ENCODE measurements at places on chromosomes 1 and 21. TPM values are rescaled to one million over a fixed set of nuclear protein-coding genes. Genes with fewer than 3 reads are reported as not detected.

GRCh38 chr1:165695031-165695430, 3.3 kb downstream of the ALDH9A1 start:
- peaks cover 5% of the 10 kb centered on the region for H3K36me3 ChIP-seq
- no peak overlapping the region for H3K27ac ChIP-seq
- DNase-seq, result no peak
- H3K4me3 ChIP-seq, result no peak overlapping the region
- H3K4me1 ChIP-seq, result no peaks in the 10 kb centered on the region

DNA sequence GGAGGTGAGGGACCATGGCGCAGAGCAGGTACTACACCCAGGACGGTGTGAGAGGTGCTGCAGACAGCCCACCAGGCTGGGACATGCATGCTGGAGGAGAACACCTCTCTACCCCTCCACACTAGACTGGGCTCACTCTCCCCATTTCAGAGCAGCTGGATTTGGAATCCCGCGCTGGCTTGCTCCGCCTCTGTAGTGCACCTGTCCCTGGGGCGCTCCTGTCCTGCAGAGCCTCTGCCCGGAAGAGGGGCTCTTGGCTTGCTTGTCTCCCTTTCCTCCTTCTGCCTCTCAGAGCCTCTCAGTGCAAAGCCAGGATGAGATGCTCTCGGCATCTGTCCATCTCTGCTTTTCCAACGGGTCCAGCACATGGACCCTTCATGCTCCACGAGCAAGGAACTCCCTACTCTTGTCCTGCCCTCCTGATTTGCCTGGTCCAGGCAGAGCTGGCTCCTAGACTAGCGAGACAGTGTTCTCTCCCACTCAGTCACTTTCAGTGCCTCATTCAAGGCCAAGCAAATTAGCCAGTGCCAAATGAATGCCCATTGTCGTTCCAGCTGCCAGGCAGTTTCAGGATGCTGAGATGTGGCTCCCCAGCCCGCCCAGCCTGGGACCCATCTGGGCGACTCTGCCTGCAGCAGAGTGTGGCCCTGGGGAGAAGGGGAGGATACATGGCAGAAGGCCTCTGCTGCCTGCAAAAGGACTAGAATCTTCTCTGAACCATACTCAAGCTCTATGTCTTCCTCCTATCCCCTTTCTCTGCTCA, 33.7 kb downstream of the CDCA8 start:
- no peak overlapping the region for H3K27ac ChIP-seq
- peaks cover 49% of the 10 kb centered on the region for H3K27me3 ChIP-seq
- no peaks in the 10 kb centered on the region for H3K36me3 ChIP-seq
- DNase-seq, result no peak
- no peak overlapping the region for H3K4me3 ChIP-seq

- H3K27me3 ChIP-seq, result no peaks in the 10 kb centered on the region
- no peak for DNase-seq
- no peak overlapping the region for H3K27ac ChIP-seq
- H3K4me1 ChIP-seq, result peaks cover 16% of the 10 kb centered on the region
- no peak overlapping the region for H3K4me3 ChIP-seq
Measured at GRCh38 chr1:7261490-7261889, 476.2 kb downstream of the CAMTA1 start.

DNA sequence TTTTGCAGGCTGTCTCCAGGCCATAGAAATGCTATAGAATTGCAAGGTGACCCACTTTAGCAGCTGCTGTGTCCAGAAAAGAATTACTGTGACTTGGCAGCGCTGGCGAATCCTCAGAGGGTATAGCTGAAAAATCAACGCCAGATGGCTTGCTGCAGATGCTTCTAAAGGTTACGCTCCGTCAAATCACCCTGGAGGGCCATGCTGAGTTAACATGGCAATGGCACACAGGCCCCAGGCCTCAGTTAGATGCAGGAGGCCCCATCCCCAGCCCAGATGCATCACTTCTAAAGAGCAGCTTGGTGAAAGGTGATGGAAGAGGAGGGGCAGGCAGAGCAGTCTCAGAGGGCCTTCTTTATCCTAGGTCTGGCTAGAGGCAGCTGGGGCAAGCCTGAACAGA, 18.0 kb downstream of the KIAA1614 start:
- H3K4me1 ChIP-seq, result peaks cover 14% of the 10 kb centered on the region
- no peak for DNase-seq
- no peak overlapping the region for H3K4me3 ChIP-seq
- H3K27me3 ChIP-seq, result no peaks in the 10 kb centered on the region
- peaks cover 18% of the 10 kb centered on the region for H3K36me3 ChIP-seq

DNA sequence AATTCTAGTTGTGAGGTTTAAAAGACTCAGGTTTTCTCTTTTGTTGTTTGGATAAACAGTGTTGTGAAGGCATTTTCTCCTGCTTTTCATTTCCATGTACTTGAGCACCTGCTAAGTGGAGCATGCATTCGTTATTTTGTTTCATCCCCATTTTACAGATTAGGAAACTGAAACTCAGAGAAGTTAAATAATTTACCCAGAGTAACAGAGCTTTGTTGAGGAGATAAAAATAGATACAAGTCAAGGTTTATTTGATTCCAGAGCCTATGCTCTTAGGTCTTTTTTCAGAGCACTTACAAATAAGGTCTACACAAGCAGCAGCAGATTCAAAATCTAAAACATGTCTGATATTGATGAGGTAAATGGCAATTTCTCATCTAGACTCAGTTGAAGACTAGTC, 254.7 kb upstream of the PTBP2 start:
- H3K4me3 ChIP-seq, result no peak overlapping the region
- no peaks in the 10 kb centered on the region for H3K4me1 ChIP-seq
- DNase-seq, result no peak
- no peak overlapping the region for H3K27ac ChIP-seq

- H3K4me1 ChIP-seq, result no peaks in the 10 kb centered on the region
- no peaks in the 10 kb centered on the region for H3K27me3 ChIP-seq
- no peak overlapping the region for H3K4me3 ChIP-seq
- H3K27ac ChIP-seq, result no peak overlapping the region
- no peak for DNase-seq
Measured at GRCh38 chr21:32735524-32735923, 7.7 kb upstream of the SYNJ1 start.

DNA sequence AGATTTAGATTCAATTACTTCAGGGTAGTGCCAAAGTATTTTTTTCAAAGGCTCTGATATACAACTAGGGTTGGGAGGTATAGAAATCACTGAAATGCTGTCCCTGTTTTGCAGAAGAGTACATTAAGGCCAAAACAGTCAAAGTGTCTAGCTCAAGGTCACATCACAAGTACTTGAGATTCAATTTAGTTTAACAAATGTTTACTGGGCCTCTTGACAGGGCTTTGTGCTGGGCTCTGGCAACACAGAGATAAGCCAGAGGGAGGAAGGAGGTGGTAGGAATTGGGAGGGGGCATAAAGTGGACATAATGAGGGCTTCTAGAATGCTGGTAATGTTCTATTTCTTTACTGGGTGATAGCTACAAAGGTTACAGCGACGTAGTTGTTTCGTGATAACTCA, 2.3 kb upstream of the SLC9A1 start:
- no peak overlapping the region for H3K27ac ChIP-seq
- no peak for DNase-seq
- no peaks in the 10 kb centered on the region for H3K27me3 ChIP-seq
- no peaks in the 10 kb centered on the region for H3K36me3 ChIP-seq
- peaks cover 26% of the 10 kb centered on the region for H3K4me1 ChIP-seq

GRCh38 chr1:201331166-201331565, 46.3 kb downstream of the TNNT2 start:
- H3K27ac ChIP-seq, result no peak overlapping the region
- peaks cover 62% of the 10 kb centered on the region for H3K27me3 ChIP-seq
- DNase-seq, result no peak
- no peak overlapping the region for H3K4me3 ChIP-seq
- H3K36me3 ChIP-seq, result no peaks in the 10 kb centered on the region
- peaks cover 4% of the 10 kb centered on the region for H3K4me1 ChIP-seq

FALEC gene
- total RNA-seq, result not detected

ZC3H12A gene
- 3.1 TPM for total RNA-seq

MCOLN2 gene
- 1.1 TPM for total RNA-seq

OR2L13 gene
- not detected for total RNA-seq

Measured in IMR-90 (cell line).